ENCODE measurements at places on chromosomes 3 and 15. TPM values are rescaled to one million over a fixed set of nuclear protein-coding genes. Genes with fewer than 3 reads are reported as not detected.

Gene FEZF2
- not detected for polyA plus RNA-seq

Gene FBXO40
- polyA plus RNA-seq = not detected

Gene FOXB1
- 0.03 TPM for polyA plus RNA-seq

Gene IQCF5
- not detected for polyA plus RNA-seq

Gene AGBL1
- 0.04 TPM for polyA plus RNA-seq
